ENCODE measurements at places on chromosomes 16 and 17. TPM values are rescaled to one million over a fixed set of nuclear protein-coding genes. Genes with fewer than 3 reads are reported as not detected.

DNA sequence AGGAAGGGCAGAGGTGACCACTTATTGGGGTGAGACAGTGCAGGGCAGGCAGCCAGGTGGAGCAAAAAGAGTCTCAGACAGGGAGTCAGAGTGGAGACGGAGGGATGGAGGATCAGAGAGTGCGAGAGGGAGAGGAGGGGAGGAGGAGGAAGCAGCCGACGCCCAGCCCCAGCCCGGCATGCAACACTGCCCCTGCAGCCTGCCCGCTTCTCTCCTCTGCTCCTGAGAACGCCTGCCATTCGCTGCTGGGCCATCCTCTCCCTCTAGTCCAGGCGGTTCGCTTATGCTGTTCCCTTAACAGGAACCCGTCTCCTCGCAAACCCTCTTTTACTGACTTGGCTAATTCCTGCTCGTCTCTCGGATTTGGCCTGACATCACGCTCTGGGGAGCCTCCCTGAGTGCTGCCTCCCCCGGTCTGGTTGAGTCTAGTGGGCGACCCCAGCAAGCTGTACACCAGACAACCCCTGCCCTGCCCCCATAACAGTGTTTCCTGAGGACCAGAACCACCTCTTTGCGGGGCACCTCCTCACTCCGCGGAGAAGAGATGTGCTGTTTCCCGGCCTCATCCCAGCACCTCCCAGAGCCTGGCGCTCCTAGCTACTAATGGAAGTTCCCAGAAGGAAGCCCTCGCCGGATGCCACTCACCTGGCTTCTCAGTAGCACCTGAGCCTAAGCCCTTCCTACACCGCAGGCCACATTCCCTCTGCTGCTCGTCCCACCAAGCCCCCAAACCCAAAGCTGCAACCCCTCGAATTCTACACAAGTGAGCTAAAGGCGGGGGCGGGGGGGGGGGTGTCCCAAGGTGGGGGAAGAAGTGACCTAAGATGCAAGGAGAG is 61.2 kb upstream of the CCL1 start:
- DNase-seq, result no peak

GRCh38 chr17:78488867-78489634 is 88.1 kb downstream of the DNAH17 start:
- no peak for DNase-seq

GRCh38 chr16:28264656-28265055 is 27.7 kb upstream of the SBK1 start:
- no peak for DNase-seq

Gene C17orf100
- 3.2 TPM for total RNA-seq

Gene MPV17L
- 4.7 TPM for total RNA-seq

Gene WNT9B
- total RNA-seq, result 0.59 TPM
